ENCODE measurements at places on chromosomes 3 and 15. TPM values are rescaled to one million over a fixed set of nuclear protein-coding genes. Genes with fewer than 3 reads are reported as not detected.

Gene SLC12A1
- not detected for total RNA-seq

Gene UROC1
- not detected for total RNA-seq

Gene BFSP2
- not detected for total RNA-seq

Gene PTH1R
- 0.32 TPM for total RNA-seq

Gene OSBPL10
- 25.8 TPM for total RNA-seq

Gene TF
- 10.4 TPM for total RNA-seq

Gene SMCO1
- not detected for total RNA-seq

GRCh38 chr3:156605686-156606605 is 51.0 kb upstream of the SSR3 start:
- H3K27ac ChIP-seq: peak overlapping the region; percentile 37
- H3K4me3 ChIP-seq: peak overlapping the region; percentile 38
- no peak for DNase-seq
- no peaks in the 10 kb centered on the region for H3K27me3 ChIP-seq
- H3K4me1 ChIP-seq: no peaks in the 10 kb centered on the region

DNA sequence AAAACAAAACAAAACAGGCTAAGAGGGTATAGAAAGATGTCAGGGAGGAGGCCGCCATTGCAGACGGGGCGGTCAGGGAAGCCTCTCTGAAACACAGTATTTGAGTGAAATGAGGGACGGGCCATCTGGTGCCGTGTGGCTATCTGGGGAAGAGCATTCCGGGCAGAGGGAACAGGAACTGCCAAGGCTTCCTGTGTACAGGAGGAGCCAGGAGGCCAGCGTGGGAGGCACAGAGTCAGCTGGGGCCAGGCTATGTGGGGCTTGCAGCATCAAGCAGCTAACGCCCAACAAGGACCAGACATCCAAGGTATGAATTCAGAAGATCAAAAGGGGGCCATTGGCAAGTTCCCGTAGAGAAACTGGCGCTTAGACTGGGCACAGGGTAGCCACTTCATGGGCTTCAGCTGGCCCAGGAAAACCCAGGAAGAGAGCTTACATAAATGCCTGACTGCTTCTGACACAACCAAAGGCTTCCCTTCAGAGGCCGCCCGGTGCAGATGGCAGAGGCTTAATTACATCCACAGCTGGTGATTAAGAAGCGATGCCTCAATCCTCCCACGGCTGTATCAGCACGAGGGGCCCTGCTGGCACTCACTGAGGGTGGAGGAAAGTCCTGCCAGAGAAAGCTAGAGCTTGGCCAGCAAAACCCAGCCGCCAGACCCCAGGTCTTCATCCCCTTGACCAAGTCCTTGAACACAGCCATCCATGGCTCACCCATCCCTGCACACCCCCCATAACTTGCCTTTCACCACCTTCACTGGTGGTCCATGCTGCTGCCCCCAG is 144.9 kb downstream of the MEGF11 start:
- no peak overlapping the region for H3K4me3 ChIP-seq
- H3K36me3 ChIP-seq: no peaks in the 10 kb centered on the region
- H3K27ac ChIP-seq: no peak overlapping the region
- DNase-seq: no peak
- H3K27me3 ChIP-seq: peaks cover 13% of the 10 kb centered on the region

DNA sequence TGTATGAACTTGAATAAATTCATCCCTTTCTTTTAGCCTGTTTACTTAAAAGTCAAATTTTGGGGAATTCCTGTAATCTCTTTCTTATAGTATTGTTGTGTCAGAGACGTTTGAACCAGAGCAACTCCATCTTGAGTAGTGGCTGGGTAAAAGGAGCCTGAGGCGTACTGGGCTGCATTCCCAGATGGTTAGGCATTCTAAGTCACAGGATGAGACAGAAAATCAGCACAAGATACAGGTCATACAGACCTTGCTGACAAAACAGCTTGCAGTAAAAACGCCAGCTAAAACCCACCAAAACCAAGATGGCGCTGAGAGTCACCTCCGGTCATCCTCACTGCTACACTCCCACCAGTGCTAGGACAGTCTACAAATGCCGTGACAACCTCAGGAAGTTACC is 94.5 kb downstream of the P3H2 start:
- H3K27me3 ChIP-seq: no peaks in the 10 kb centered on the region
- no peak for DNase-seq
- no peak overlapping the region for H3K4me3 ChIP-seq
- H3K27ac ChIP-seq: no peak overlapping the region
- H3K36me3 ChIP-seq: no peaks in the 10 kb centered on the region

DNA sequence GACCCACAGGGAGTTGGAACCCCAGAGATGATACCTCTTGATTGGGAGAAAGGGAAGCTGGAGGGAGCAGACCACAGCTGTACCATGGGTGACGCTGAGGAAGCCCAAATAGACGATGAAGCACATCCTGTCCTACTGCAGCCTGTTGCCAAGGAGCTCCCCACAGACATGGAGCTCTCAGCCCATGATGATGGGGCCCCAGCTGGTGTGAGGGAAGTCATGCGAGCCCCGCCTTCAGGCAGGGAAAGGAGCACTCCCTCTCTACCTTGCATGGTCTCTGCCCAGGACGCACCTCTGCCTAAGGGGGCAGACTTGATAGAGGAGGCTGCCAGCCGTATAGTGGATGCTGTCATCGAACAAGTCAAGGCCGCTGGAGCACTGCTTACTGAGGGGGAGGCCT is 201.1 kb downstream of the AKAP13 start:
- H3K4me3 ChIP-seq: no peak overlapping the region
- H3K27me3 ChIP-seq: no peaks in the 10 kb centered on the region
- peaks cover 10% of the 10 kb centered on the region for H3K36me3 ChIP-seq
- H3K27ac ChIP-seq: no peak overlapping the region
- DNase-seq: no peak

- H3K36me3 ChIP-seq: no peaks in the 10 kb centered on the region
- H3K27me3 ChIP-seq: no peaks in the 10 kb centered on the region
- peak overlapping the region; percentile 11 for H3K27ac ChIP-seq
- H3K4me1 ChIP-seq: peaks cover 55% of the 10 kb centered on the region
- no peak overlapping the region for H3K4me3 ChIP-seq
These were observed 43.1 kb downstream of the AMOTL2 start for GRCh38 chr3:134330883-134331810.

GRCh38 chr15:40247406-40247971 is 8.6 kb downstream of the PAK6 start:
- H3K27ac ChIP-seq: no peak overlapping the region
- no peak overlapping the region for H3K4me3 ChIP-seq
- DNase-seq: no peak
- no peaks in the 10 kb centered on the region for H3K27me3 ChIP-seq
- peaks cover 32% of the 10 kb centered on the region for H3K4me1 ChIP-seq

- no peaks in the 10 kb centered on the region for H3K4me1 ChIP-seq
- H3K4me3 ChIP-seq: no peak overlapping the region
- H3K27me3 ChIP-seq: 0 out of 2 replicates have a peak, but pooled peaks cover 8% of the 10 kb centered on the region
These were observed 164.8 kb downstream of the ERC2 start for GRCh38 chr3:56303487-56303886.

DNA sequence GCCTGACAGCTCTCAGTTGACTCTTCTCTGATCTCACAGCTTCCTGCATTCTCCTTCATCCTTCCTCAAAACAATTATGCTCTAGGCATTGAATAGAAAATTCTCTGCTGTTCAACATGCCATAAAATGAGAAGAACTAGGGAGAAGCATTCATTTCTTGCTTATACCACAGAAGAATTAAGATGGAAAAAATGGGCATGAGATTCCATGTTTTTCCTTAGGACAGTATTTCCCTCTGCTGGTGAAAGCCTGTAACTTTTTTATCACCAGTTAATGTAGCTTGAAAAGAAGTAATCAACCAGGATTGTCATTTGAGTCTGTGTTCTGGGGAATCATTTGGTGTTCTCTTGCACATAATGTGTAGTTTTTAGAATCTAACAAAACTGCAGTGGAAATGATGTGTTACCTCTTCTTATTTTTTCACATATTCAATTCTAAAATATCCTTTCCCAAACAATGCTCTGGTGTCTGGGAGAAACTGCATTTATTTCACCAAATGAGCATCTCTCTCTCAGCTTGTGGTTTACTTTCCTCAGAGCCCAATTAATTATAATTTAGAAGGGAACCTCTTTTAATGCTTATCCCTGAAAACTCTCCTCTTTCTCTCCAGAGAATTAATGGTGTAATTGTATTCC is 92.8 kb upstream of the DCBLD2 start:
- peaks cover 16% of the 10 kb centered on the region for H3K4me1 ChIP-seq
- no peaks in the 10 kb centered on the region for H3K36me3 ChIP-seq
- DNase-seq: peak; percentile 52
- no peaks in the 10 kb centered on the region for H3K27me3 ChIP-seq

GRCh38 chr3:157543501-157544035 is 40.4 kb upstream of the VEPH1 start:
- H3K4me3 ChIP-seq: no peak overlapping the region
- no peak overlapping the region for H3K27ac ChIP-seq
- no peaks in the 10 kb centered on the region for H3K27me3 ChIP-seq
- no peaks in the 10 kb centered on the region for H3K36me3 ChIP-seq
- no peaks in the 10 kb centered on the region for H3K4me1 ChIP-seq

DNA sequence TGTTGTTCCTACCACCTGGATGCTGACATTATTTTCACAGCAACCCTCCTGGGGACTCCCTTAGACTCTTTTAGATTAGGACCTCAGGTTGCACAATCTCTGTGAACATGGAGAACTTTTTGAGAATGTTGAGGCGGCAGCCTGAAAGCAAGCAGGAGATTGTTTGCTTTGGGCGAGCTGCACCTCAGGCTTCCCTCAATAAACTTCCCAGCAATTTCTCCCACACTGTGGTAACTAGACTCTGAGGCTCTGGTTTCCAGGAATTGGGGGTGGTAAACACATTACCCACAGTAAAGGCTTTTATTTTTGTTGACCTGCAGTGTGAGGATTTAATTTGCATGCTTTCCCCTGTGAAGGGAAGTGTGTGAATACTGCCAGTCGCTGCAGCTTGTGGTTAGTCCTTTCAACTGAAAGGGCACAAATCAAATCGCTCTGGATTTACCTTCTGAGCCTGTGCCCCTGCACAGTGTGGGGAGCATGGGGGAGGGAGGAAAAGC is 35.2 kb upstream of the SIAH2 start:
- H3K36me3 ChIP-seq: no peaks in the 10 kb centered on the region
- H3K27me3 ChIP-seq: no peaks in the 10 kb centered on the region
- no peaks in the 10 kb centered on the region for H3K4me1 ChIP-seq
- DNase-seq: no peak
- no peak overlapping the region for H3K4me3 ChIP-seq
- no peak overlapping the region for H3K27ac ChIP-seq

- H3K4me1 ChIP-seq: no peaks in the 10 kb centered on the region
- no peaks in the 10 kb centered on the region for H3K27me3 ChIP-seq
- H3K27ac ChIP-seq: no peak overlapping the region
- no peaks in the 10 kb centered on the region for H3K36me3 ChIP-seq
These were observed 243.8 kb downstream of the KCNH8 start for GRCh38 chr3:19392150-19392549.

GRCh38 chr3:184538666-184539431 is 22.7 kb upstream of the EPHB3 start:
- no peak for DNase-seq
- H3K27me3 ChIP-seq: no peaks in the 10 kb centered on the region
- H3K4me1 ChIP-seq: peaks cover 9% of the 10 kb centered on the region
- no peak overlapping the region for H3K4me3 ChIP-seq
- H3K36me3 ChIP-seq: no peaks in the 10 kb centered on the region

DNA sequence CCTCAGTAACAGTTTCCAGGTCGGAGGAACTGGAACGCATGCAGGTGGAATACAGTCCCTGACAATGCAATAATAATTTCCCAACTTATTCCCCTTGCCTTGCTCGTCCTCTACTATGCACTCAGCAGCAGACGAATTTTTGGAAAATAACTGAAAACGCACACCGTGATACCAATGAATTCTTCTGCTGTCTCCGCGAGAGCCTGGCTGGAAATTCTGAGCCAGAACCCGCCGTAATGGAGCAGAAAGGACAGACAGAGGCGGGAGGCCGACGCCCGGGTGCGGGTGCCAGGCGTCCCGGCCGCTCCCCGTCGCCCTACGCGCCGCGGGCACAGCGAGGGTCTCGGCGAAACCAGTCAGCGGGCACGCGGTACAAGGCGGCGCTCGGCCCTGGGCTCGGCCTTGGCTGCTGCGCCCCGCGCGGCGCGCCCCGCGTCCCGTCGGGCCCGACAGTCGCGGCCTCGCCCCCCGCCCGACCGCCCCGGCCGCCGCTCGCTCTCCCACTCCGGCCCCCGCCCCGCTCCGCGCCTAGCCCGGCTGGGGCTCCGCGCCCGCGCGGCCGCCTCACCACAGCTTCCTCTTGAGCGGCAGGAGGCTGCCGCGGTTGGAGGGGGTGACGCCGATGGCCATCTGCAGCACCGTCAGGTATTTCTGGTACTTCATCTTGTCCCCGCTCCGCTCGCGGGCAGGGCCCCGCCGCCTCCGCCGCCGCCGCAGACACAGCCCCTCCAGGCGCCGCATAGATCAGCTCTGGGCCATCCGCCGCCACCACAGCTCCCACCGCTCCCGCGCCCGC is 114.5 kb upstream of the GOLGA8J start:
- no peak overlapping the region for H3K4me3 ChIP-seq
- no peak for DNase-seq
- H3K4me1 ChIP-seq: no peaks in the 10 kb centered on the region
- no peaks in the 10 kb centered on the region for H3K36me3 ChIP-seq
- H3K27me3 ChIP-seq: no peaks in the 10 kb centered on the region
- no peak overlapping the region for H3K27ac ChIP-seq

GRCh38 chr3:9791790-9792404 is 376 bp downstream of the TADA3 start:
- H3K27ac ChIP-seq: peak overlapping the region; percentile 82
- no peak for DNase-seq
- no peaks in the 10 kb centered on the region for H3K27me3 ChIP-seq

DNA sequence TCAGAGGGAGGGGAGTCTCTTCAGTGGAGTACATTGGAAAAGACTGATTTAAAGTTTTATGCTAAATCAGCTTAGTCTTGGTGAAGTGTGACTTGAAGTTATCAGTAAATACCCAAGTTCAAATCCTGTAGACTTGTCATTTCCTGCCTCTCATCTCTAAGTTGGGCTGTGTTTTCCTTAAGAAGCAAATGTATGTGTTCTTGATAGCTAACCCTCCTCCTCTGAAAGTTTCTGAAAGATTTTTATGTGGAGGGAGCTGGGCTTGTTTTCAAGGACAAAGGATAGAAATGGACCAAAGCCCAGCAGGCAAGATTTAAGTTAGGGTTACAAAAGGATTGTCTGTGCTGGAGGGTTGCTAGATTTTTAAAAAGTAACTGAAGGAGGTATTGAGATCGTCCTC is 4.2 kb downstream of the MAPKBP1 start:
- no peak overlapping the region for H3K27ac ChIP-seq
- H3K27me3 ChIP-seq: no peaks in the 10 kb centered on the region
- no peaks in the 10 kb centered on the region for H3K36me3 ChIP-seq

DNA sequence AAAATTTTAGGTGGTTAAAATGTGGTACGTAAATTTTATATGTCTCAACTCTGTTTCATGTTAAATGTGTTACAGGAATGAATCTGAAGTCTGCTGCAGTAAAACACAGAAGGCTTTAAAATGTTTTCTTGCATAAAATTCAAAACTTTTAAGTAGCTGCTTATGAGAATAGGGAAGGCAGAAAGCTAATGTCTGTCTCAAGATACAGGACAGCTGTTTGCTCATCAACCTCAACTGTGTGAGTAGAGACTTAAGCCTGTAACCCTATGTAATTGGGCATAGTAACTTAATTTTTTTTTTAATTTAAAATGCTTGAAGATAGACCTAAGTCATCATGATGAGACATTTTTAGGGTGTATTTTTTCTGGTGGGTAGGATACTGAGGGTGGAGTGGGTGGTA is 38.9 kb downstream of the ZFAND6 start:
- no peaks in the 10 kb centered on the region for H3K27me3 ChIP-seq
- no peak for DNase-seq
- H3K36me3 ChIP-seq: no peaks in the 10 kb centered on the region
- no peak overlapping the region for H3K4me3 ChIP-seq
- no peak overlapping the region for H3K27ac ChIP-seq
- peaks cover 9% of the 10 kb centered on the region for H3K4me1 ChIP-seq

Data from HCT116 (cell line).